ENCODE measurements at places on chromosomes 1 and 21.

DNA sequence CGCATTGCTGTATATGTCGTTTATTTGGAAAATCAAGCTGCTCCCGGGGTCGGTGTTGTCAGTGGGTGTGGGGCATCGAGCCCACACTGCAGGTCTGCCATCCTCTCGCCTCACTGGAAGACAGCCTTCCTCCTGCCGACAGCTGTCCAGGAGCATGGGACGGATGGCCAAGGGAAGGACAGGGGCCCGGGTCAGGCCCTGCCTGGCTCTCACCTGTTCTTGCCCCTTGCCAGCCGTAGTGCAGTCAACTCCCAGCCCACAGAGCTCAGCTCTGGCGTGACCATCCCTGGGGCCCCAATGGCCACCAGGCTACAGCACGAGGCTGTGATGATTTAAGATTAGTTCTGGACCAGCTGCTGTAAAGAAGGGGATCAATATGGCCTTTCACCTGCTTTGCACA, 86.9 kb upstream of the ACTL8 start:
- no peak for DNase-seq

DNA sequence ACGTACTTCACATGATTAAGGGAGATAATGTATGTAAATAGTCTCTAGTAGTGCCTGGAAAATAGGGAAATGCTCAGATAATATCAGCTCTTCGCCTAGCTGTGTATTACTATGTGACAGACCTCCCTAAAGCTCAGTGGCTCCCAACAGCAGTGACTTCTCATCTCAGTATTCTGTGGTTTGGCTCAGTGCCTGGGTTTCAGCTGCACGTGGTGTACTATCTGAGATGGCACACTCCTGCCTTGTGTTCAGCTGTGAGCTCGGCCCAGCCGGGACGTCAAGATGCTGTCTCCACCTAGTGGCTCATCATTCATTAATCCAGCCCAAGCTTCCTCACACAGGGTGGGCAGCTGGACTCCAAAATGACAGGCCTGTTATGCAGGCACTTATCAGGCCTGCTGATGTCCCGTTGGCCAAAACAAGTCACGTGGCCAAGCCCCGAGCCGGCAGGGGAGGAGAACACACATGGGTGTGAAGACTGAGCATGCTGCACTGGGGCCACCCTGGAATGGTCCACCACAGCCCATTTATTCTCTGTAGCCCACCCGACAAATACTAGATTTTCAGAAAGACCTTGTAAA, 17.8 kb downstream of the SLFNL1 start:
- DNase-seq = peak; percentile 99

- no peak for DNase-seq
Observed at GRCh38 chr1:41711581-41711980, 207.1 kb downstream of the HIVEP3 start.

DNA sequence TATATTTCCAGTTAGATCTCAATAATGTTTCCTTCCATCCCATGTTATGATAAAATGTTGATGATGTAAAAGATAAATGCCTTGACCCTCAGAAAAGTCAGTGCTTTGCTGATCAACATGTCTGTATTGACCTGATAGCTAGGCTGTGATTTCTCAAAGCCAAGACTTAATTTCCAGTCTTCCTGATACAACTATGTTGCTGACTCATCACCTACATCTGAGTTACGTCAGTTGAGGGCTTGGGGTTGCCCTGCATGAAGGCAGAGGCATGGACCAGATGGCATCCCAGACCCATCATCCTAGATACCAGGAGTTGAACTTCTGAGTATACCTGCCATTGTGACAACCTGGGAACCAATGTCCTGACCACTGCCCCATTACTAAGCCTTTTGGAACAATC, 4.8 kb downstream of the LCE1D start:
- DNase-seq = no peak

DNA sequence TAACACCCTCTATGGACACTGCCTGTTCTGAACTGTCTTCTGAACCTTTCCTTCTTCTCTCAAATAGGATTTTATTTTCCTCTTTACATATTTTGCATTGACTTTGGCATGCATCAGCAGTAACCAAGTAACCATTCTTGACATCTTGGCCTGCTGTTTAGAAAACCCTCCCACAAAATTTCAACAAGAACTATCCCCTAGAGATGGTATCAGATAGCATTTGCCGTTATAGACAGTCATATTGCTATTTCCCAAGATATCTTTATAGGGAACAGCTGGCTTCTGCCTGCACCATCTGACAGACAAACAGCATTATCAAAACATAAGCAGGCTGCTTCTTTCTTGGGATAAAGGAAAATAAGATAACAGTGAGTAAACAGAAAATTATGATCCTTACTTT, 54.7 kb downstream of the LHX8 start:
- no peak for DNase-seq

Measured in mesenchymal stem cell (in vitro differentiated cells and primary cell).